ENCODE measurements at places on chromosomes 5 and 9.
A peak's percentile ranks its signal among the peaks of the same experiment; 100 is the strongest.

DNA sequence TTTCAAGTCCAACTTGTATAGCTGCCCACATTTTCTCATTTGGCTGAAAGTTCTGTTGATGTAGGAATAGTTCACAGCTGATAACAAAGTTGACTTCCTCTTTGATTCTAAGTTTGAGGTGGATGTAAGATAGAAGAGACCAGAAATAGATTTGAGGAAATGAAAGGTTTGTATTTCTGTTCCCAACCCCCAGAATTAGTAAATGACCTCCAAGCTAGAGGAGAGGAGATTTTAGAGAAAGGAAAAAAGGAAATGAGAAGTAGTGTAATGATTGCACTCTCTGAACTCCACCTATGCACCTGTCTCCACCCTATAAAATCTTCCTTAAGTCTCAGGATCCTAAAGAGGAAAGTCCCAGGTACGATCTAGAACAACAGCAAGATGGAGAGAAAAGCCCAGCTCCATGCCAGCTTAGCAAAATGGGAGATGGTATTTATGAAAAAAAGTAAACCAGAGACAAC lies 130.4 kb upstream of the POC5 start:
- peak; percentile 32 for DNase-seq

DNA sequence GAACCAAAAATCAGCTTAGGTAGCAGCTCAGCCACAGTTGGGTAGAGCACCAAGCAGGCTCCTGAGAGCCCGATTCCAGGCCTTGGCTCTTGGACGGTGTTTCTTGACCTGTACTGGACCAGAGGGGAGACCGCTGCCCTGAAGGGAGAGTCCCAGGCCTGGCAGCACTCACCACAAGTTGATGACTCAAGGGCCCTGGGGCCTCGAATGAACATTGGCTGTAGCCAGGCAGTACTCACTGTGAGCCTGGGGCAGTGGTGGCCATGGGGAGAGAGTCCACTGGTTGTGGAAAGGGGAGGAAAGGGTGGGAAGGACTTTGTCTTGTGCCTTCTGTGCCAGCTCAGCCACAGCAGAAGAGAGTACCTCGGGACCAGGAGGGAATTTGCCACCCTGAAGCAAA lies 166.1 kb downstream of the EDIL3 start:
- no peak for DNase-seq

DNA sequence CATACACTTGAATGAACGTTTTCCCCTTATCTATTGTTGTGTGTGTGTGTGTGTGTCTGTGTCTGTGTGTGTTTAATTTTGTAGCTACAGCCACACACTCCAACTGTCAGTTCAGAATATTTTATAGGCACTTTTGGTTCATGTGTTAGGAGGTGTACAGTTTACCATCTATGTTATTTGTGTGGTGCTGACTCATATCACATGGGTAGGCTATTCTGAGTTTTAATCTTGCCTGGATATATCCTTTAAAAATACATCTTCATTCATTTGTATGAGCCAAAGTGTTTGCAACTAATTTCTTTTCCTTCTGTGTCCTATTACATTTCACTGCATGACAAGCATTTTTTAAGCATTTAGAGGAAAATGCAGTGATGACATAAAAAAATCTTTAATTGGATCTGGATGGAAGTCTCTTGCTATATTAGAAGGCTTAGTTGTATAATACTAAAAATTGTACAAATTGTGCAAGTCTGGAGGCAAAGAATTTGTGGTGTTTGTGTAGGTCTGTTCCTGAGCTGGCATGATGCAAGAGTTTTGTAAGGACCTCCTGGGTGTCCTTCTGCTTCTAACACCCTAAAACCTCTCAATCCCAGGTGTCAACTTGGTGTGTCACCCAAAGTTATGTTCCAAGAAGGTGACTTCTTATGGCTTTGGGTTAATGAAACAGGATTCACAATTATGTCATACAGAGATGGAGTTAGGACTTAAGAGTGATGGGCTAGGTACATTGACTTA lies 52.4 kb upstream of the HMHB1 start:
- DNase-seq: no peak

DNA sequence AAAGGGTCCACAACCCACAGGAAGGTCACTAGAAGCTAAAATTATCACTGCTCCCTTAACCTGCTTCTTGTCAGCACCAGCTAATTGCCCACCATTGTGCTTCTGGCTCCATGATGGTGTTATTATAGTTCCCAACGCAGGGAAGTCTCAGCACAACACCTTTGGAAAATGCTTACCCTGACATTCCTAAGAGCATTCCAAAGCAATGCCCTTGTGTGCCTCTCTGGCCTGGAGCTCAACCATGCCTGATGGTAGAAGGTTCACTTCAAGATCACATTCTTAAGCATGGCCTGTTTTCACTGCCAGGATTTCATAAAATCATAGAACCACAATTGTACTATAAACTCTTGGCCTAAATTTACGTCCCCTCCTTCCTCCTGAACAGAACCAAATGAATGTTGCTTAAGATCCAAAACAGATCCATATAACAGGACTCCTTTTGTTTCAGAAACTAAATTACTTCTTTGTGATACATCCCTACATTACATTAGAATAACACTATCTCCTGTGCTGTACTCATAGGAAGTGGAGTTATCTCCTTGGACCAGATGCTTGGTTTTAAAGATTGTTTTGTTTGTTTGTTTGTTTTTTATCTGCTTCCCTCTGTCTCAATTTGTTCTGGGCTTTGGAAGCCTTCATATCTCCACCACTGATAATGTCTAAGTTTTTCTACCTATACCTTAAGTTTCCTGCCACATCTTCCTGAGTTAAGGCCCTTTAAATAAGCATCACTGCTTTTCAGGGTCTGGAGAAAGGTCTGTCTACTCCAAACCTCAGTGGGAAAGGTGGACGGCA lies 32.1 kb downstream of the ARL15 start:
- DNase-seq: no peak
